ENCODE measurements at places on chromosomes 12 and 14.
A peak's percentile ranks its signal among the peaks of the same experiment; 100 is the strongest.

- DNase-seq, result no peak
Measured at GRCh38 chr14:23364164-23365035, 572 bp downstream of the EFS start.

GRCh38 chr12:107552263-107552662, 133.3 kb upstream of the PWP1 start:
- DNase-seq, result no peak

- DNase-seq, result peak; percentile 93
Measured at GRCh38 chr14:90758028-90758889, 58.0 kb downstream of the TTC7B start.

GRCh38 chr12:104750061-104750460, 208.0 kb downstream of the SLC41A2 start:
- no peak for DNase-seq

- DNase-seq, result no peak
Measured at GRCh38 chr12:31517994-31518393, 72.9 kb downstream of the DENND5B start.

- DNase-seq, result no peak
Measured at GRCh38 chr14:53153702-53154112, 584 bp upstream of the DDHD1 start.

DNA sequence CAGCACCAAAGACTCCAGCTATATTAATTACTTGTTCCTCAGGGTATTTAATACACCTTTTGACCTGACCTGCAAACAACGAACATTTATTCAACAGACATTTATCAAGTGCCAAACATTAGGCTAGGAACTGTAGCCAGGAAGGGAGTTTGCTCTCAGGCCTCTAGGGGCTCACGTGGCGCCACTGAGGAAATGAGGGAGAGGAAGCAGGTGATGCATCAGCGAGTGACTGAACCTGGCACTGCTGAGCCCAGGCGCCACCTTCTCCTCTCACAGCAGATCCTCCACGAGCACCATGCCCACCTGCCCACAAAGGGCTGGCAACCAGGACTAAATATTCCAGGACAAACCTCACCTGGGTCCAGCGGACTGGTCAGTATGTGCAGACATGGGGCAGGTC, 50.2 kb downstream of the SETD3 start:
- DNase-seq, result no peak

GRCh38 chr12:85580562-85581168, 255.5 kb downstream of the RASSF9 start:
- DNase-seq, result no peak

Measured in GM12892 (cell line).